Neural progenitor cell (in vitro differentiated cells): ENCODE measurements at places on chromosomes 16 and 17. TPM values are rescaled to one million over a fixed set of nuclear protein-coding genes. Genes with fewer than 3 reads are reported as not detected.

GPR139 gene
- not detected in 2 replicates for total RNA-seq

PRSS22 gene
- total RNA-seq = not detected in 2 replicates

CDH1 gene
- 1.9 and 3.3 TPM in 2 replicates for total RNA-seq

KRTAP9-8 gene
- total RNA-seq = not detected in 2 replicates

EPOP gene
- total RNA-seq = 8.0 and 19.3 TPM in 2 replicates

TNS4 gene
- total RNA-seq = not detected in 2 replicates

DNA sequence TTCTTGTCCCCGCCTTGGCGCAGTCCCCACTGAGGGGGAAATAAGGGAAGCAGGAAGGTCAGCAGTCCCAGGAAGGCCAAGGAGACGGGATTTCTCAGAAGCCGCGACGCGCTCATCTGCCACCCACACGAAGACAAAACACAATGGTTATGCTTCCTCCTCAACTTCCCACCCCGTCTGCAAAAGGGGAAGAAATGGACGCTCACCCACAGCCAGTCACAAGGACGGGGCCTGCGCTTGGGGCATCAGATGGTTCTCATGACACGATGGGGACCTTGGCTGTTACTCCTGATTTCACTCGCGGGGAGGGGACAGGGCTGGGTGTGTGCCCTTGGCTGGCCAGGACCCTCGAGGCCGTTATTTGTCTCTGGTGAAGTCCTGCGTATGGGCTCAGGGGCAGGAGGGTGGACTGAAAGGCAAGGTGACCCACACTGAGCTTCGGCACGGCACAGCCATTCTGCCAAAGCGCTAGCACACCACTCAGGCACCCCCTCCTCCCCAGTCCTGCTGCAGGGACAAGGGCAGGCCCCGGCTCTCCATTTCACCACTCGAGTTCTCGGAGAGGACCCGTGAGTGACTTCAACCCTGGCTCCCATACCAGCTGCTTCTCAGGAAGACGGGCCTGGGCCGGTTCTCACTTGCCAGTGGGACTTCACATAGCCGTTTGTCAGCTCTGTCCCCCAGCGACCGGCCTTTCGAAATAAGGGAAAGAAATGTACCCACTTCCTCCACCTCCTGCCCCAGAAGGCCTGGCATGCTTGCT is 84.5 kb downstream of the ABR start:
- H3K27me3 ChIP-seq = no peaks in the 10 kb centered on the region
- no peak overlapping the region for H3K27ac ChIP-seq
- DNase-seq = no peak
- peaks cover 3% of the 10 kb centered on the region for H3K4me1 ChIP-seq

DNA sequence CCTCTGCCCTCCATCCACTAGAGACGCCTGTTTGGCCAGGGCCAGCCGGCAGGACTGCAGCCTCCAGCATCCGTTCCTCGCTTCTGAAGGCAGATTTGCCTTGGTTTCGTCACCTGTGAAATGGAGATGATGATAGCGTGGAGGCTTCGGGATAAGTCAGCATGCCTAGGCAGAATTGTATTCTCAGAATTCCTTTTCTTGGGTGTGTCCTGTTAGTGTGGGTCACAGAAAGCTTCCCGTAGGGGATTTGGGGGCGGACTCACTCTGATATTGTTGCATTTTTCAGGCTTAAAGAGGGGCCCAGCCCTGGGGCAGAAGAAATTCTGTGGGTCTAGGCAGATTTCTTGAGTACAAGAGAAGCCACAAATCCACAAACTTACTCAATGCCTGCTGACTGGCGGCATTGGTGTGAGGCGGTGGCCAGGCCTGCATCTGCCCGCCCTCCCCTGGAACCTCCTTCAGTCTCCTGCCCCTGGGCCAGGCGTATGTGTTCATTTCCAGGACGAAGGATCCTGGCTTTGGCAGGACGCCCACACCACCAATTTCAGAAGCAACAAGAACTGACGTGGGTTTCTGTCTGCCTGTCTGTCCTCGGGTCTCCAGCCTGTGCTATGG is 17.6 kb downstream of the CCDC42 start:
- DNase-seq = no peak
- H3K27me3 ChIP-seq = no peaks in the 10 kb centered on the region
- peaks cover 6% of the 10 kb centered on the region for H3K4me1 ChIP-seq

DNA sequence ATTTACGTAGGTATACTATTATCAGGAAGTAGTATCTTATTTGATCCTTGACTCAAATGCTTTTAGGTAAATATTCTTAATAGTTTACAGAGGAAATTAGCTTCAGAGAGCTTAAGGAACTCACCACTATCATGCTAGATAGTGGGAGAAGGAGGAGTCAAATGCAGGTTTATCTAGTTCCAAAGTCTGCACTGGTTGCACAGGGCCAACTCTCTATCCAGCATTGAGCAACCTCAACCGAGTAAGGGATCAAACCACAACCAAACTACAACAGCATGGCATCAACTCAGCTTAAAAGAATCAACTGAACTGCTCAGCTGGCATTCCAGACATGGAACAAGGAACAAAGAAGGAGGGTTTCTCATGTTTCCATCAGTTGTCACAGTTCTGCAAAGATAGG is 306.0 kb downstream of the MAF start:
- H3K36me3 ChIP-seq = no peaks in the 10 kb centered on the region
- H3K4me3 ChIP-seq = no peak overlapping the region
- H3K4me1 ChIP-seq = peaks cover 30% of the 10 kb centered on the region
- H3K27me3 ChIP-seq = peaks cover 12% of the 10 kb centered on the region
- no peak for DNase-seq

DNA sequence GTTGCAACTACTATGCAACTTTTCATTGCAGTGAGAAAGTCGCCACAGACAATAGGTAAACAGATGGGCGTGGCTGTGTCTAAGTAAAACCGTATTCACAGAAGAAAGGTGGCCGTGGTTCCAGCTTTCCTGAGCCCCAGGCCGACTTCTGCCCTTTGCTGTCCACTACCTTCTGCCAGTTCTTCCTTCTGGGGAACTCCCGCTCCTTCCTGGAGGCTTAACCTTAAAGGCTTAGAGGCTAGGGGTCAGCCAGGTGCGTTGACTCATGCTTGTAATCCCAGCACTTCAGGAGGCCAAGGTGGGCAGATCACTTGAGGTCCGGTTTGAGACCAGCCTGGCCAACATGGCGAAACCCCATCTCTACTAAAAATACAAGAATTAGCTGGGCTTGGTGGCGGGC is 2.1 kb upstream of the SEPTIN12 start:
- no peak overlapping the region for H3K4me3 ChIP-seq
- no peaks in the 10 kb centered on the region for H3K36me3 ChIP-seq
- DNase-seq = no peak
- H3K27me3 ChIP-seq = no peaks in the 10 kb centered on the region

KRT28 gene
- total RNA-seq = not detected in 2 replicates

DNA sequence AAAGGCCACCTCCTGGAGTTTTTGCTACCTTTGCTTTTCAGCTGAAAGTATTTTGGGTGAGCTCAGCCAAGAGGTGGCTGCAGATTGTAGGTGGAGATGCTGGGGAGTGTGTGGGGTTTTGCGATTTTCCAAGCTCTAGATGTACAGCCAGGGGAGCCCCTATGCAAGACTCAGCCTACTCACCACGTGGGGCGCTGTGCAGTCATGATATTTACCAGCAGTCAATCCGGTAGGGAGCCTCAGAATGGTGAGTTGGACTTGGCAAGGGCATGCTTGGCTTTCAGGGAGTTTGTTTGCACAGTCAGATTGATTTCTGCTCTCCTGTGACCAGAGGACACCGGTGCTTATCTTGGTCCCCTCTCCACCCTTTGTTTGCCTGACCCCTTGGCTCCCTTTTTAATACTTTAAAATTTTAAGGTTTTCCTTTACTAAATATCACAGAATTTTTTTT is 175.3 kb downstream of the UTP18 start:
- no peaks in the 10 kb centered on the region for H3K27me3 ChIP-seq
- H3K27ac ChIP-seq = no peak overlapping the region

GRCh38 chr17:17403899-17404576 is 72.8 kb upstream of the MED9 start:
- no peaks in the 10 kb centered on the region for H3K27me3 ChIP-seq
- no peaks in the 10 kb centered on the region for H3K4me1 ChIP-seq
- no peak overlapping the region for H3K27ac ChIP-seq
- H3K4me3 ChIP-seq = no peak overlapping the region
- H3K36me3 ChIP-seq = no peaks in the 10 kb centered on the region

HOXB8 gene
- not detected in 2 replicates for total RNA-seq

- DNase-seq = no peak
- no peaks in the 10 kb centered on the region for H3K4me1 ChIP-seq
- no peaks in the 10 kb centered on the region for H3K27me3 ChIP-seq
- H3K4me3 ChIP-seq = no peak overlapping the region
These were observed 87.7 kb downstream of the C16orf95 start for GRCh38 chr16:87229230-87230188.

OTOP2 gene
- not detected in 2 replicates for total RNA-seq

RNF157 gene
- 18.5 and 21.0 TPM in 2 replicates for total RNA-seq
